ENCODE measurements at places on chromosomes 16 and 17. TPM values are rescaled to one million over a fixed set of nuclear protein-coding genes. Genes with fewer than 3 reads are reported as not detected.

HCRT gene
- not detected for polyA plus RNA-seq

DNA sequence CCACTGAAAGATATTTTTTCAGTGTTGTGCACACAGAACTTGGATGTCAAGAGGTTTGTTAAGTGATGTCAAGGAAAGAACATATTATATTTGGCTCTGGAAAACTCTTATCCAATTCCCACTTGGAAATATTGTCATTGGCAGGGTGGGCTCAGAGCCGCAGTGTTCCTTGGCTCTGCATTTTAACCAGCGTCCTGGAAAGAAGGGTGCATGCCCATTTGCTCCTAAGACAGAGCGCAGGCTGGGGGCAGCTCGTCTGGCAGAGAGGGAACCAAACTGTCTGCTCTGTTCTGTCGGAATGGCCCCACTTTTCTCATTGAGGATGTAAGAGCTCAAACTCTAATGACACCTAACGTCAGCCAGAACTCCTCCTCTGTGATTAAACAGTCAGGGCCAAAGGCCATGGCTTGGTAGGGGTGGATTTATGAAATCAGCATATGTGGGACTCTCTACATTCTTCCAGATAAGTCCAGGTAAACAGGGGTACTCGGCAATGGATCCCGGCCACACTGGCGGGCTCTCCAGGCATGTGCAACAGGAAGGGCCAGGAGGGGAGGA lies 18.0 kb downstream of the SLC47A1 start:
- peak overlapping the region; percentile 81 for H3K27ac ChIP-seq
- H3K4me1 ChIP-seq, result peaks cover 58% of the 10 kb centered on the region
- no peaks in the 10 kb centered on the region for H3K27me3 ChIP-seq
- no peak for DNase-seq

GRCh38 chr16:11003141-11003540 lies 58.8 kb downstream of the CLEC16A start:
- DNase-seq, result no peak
- no peak overlapping the region for H3K4me3 ChIP-seq
- H3K36me3 ChIP-seq, result peaks cover 7% of the 10 kb centered on the region

DNA sequence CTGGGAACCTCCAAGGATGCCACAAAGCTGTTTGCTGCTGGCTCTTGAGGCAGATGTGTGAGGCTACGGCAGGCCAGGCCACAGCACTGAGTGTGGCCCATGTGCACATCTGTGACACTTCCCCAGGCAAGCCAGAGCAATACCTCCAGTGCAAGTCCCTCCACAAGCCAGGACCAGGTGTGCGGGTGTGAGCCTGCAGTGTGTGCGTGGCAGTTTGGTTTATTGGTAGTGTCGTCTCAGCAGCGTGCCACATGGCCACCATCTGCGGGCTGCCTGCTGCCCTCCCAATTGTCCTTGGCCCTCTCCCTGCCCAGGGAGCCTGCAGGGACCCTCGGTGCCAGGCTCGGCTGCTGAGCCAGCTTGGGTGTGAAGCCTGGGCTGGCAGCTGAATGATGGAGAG lies 9.9 kb upstream of the SREBF1 start:
- DNase-seq, result no peak
- H3K4me1 ChIP-seq, result no peaks in the 10 kb centered on the region
- H3K27ac ChIP-seq, result no peak overlapping the region
- no peak overlapping the region for H3K4me3 ChIP-seq

COIL gene
- 8.6 TPM for polyA plus RNA-seq
